ENCODE measurements at places on chromosomes 1 and 21. TPM values are rescaled to one million over a fixed set of nuclear protein-coding genes. Genes with fewer than 3 reads are reported as not detected.

DNA sequence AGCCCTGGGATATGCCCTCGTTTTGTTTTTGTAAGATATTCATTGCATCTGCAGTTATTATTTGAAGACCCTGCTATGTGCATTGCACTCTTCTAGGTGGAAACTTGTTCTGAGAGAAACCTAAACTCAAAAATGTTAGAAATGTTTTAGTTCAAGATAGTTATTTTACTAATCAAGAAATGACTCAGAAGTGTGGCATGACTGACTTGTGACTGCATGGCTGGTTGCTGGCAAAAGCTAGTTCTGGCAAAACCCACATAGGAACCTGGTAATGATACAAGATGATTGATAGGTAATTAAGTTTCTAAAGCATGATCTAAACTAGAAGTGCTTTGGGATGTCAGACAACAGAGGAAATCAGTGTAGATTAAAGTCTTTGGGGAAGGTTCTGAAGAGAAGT lies 33.8 kb upstream of the NFASC start:
- DNase-seq = no peak

DNA sequence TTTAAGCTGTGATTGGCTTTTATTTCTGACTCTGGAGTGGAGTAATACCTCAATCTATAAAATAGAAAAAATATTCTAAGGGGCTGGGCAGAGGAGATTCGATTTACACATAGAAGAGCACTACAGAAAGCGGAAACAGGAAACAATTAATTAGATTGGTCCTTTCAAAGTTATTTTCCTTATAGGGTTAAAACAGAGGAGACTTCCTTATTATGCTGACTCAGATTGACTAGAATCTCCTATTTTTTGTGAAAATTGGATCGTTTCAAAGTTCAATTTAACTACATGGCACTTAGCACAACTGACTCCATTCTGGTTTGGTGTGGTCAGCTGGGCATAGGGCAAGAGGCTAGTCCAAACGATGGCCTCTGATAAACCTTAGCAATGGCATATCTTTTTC lies 48.3 kb upstream of the NCAM2 start:
- DNase-seq = no peak

DNA sequence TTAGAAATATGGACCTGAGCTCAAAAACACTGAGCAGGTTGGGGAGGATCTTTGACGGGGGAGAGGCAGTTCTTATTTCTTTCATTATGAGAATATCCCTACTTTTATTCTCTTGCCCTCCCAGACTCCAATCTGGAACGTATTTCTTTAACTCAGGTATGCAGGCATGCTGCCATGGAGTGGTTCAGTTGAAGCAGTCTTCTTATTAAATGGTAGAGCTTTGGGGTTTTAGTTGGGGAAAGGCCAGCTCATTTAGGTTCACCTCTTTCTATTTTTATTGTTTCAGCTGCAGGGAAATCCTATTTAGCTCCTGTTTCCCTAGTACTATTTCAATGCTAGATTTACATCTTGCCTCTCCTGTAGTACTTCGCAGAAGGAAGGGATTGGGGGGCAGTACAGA lies 198.9 kb downstream of the TTLL7 start:
- no peak for DNase-seq

DNA sequence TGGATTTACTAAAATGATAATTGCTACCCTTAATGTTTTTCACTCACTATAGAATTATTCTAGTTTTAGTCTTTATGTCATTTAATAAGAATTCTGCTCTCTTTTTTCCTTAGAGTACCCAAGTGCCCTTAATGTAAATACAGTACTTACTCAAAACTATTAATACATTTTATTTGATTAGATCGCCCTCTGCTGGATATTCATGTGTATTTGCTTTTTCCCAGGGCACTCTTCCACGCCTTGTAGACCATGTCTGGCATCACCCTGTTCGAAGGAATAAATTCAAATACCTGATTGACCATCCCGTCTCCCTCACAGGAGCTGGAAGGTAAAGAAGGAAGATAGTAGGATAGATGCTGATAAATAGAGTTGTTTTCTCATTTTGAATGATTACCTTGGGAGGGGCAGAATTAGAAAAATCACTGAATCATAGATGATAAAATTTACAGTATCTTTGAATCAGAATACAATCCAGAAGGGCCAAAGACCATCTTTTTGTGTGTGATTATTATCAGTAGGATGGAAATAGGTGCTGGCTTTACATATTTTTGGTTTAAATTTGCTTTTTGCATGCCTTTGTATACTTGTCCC lies 4.1 kb downstream of the AXDND1 start:
- no peak for DNase-seq

DNA sequence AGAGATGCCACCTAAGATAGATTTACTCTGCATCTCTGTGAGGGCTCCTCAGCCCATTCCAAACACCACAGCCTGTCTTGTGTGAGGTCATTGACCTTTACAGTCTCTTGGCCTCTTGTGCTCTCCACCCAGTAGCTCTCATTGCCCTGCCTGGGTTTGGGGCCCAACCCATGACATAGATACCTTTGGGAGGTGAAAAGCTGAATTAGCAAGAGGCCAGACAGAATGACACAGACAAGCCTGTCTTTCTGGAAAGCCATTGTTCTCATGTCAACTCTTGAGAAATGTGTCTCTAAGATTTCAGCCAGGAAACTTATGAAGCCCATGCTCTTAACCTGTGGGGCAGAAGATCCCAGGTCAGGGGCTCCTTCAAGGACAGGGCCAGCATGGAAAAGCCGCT lies 18.4 kb upstream of the F3 start:
- no peak for DNase-seq

GRCh38 chr1:234962340-234962989 lies 166.2 kb downstream of the TOMM20 start:
- DNase-seq = no peak

GRCh38 chr1:41366455-41367287 lies 5.4 kb downstream of the FOXO6 start:
- DNase-seq = peak; percentile 73

DNA sequence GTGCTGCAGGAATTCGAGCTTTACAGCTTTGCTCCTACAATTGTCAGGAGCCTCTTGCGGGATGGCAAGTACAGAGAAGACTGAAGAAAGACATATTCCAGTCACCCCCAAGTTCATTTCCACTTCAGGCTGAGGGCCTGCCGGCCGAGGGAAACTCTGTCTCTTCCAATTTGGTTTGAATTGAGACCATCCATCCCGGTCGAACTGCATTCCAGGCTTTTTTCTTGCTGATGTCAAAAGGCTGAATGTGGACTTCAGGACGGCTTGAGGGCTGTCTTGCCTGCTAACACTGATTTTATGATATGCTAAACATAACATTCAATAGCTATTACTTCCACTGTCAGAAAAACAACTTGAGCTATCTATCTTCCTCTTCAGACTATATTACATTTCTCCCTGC lies 79.8 kb upstream of the PLXNA2 start:
- no peak for DNase-seq

DNA sequence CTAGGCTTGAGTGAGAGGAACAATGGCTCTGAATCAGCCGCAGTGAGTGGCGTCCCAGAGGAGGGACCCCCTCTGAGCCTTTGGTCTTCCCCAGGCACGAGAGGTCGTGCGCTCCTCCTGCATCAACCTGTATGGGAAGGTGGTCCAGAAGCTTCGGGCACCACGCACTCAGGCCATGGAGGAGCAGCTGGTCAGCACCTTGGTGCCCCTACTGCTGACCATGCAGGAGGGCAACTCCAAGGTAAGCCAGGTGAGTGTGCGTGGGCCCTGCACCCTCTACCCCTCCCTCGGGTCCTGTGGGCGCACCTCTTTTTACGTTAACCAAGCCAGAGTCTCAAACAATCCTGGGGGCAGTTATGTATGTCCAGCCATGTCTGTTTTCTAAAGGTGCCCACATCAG lies 13.7 kb upstream of the TTC4 start:
- no peak for DNase-seq

- DNase-seq = peak; percentile 78
These were observed 2.2 kb upstream of the RUNX3 start for GRCh38 chr1:24932284-24932683.

DNA sequence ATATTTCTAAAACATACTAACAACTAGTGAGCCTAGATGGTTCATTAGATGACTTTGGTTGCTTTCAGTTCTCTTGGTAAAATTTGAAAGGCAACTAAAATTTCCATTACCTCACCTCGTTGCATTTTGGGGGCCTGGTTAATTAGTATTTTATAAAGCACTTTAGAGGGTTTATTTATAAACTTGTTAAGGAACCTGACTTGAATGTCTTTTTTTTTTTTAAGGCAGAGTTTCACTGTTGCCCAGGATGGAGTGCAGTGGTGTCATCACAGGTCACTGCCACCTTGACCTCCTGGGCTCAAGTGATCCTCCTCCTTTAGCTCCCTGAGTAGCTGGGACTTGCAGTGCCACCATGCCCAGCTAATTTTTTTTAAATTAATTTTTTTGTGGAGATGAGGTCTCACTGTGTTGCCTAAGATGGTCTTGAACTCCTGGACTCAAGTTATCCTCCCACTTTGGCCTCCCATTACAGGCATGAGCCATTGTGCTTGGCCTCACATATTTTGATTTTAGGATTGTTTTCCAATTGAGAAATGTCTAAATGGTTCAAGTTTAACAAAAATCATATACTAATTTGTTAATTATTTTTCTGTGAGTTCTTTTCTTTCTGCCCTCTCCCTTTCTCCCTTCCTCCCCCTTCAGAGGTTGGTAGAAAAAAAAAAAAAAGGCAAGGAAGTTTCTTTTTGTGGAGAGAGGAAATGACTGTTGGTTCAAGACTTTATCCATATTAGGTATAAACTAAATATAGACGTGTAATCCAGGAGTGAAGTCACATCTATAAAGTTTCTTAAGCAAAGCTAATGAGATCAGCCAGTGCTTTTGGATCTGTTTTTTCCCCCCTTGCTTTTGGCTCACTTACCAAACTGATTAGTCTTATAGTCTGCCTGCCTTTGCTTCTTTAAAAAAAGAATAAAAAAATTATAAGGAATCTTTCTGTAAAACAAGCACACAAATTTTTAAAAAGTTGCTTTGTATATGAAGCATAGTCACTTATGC lies 24.7 kb downstream of the CLIC4 start:
- DNase-seq = no peak

DNA sequence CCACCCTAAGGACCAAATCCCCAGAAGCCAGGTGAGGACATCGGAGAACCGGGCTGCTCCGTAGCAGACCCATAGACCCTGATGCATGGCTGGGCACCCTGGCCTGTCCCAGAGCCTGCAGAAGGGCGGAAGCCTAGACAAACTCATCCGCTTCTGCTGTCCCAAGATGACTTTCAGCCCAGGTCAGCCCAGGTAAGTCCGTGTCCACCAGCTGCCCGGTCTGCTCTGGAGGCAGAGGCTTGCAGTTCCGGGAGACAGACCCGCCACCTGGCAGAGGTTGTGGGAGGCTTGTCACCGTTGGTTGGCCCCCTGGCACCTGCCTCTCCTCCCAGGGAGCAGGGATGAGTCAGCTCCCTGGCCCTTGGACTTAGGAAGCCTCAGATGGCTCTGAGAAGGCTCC lies 22.8 kb upstream of the POFUT2 start:
- peak; percentile 60 for DNase-seq

Gene CFHR5
- not detected for total RNA-seq

DNA sequence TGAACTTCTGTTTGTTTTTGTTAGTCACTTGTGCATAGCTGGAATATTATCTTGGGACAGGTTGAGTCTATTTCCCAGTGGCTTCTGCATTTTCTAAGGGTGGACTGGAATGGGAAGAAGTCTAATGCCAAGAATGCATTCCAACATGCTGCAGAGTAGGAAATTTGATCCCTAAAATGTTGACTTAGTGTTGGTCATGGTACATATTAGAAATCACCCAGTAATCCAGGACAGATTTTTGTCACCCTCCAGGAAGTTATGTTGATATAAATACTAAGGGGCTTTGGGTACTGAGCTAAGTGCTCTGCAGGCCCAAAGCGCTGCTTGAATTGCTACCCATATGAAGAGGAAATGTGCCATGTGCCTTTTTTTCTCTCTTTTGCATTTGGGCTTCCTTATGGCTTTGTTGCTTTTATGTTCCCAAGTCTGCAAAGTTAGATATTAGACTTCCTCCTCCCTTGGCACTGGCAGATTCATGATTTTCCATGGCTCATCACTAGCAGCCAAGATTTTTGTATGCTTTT lies 10.0 kb downstream of the ARID1A start:
- no peak for DNase-seq

DNA sequence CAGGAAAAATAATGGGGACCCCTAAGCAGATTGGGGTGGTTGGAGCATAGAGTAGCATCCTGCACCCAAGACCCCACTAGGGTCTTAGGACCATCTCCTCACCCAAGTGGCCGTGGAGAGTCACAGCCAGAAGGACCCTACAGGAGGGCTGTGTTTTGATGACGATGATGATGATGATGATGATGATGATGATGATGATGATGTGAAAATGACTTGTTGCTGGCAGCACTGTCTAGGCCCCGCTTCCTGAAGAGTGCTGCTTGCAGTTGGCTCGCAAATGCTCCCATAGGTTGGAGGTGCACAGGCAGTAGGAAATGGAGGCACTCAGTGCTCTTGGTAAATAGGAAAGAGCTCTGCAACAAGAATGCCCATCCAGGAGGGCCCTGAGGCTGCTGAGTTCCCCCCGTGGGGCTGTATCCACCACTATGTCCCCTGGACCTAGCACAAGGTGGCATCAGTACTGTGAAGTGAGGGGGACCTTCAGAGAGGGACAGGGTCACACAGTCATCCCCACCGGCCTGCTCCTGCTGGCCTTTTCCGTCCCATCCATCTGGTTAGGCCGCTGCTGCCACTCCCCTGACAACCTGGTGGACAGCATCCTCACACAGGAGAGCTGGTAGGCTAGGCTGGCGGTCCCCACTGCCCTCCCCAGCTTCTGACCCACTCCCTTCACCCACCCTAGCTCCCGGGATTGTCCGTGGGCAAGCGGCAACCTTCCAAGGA lies 139.6 kb downstream of the FOXD2 start:
- no peak for DNase-seq

- DNase-seq = no peak
These were observed 130.8 kb downstream of the BEND5 start for GRCh38 chr1:48645883-48646282.

Gene PRUNE1
- 18.3 TPM for total RNA-seq

- no peak for DNase-seq
These were observed 54.2 kb downstream of the SYT2 start for GRCh38 chr1:202656057-202656456.

Gene RIPPLY3
- total RNA-seq = not detected

DNA sequence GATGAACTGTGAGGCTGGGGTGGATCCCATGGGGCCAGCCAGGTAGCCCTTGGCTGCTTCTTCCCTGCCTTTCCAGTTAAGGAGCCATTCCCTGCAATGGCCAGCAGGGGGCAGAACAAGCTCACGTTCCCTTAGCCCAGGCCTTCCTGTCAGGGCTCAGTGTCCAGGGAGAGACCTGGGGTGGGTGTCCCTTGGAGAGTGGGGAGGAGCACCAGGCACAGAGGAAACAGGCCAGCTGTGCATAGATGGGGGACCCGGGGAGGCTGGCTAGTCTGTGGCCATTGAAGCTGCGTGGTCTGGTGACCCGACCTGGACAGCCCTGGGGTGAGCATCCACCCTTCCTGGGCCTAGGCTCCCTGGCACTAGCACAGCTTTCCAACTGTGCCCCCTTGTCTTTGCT lies 13.2 kb upstream of the EPS8L3 start:
- peak; percentile 84 for DNase-seq

Gene RIIAD1
- total RNA-seq = not detected

Gene CFAP57
- total RNA-seq = 0.17 TPM

Gene BTBD8
- total RNA-seq = 5.1 TPM

- no peak for DNase-seq
These were observed 125.8 kb downstream of the PLPP3 start for GRCh38 chr1:56453417-56454078.

- DNase-seq = no peak
These were observed 39.9 kb upstream of the SLC16A1 start for GRCh38 chr1:112995890-112996289.

- no peak for DNase-seq
These were observed 508.8 kb upstream of the CAMK1G start for GRCh38 chr1:209074575-209075250.

Gene FCRL1
- total RNA-seq = 1.4 TPM

- no peak for DNase-seq
These were observed 47.1 kb upstream of the ETS2 start for GRCh38 chr21:38758501-38759214.

All from upper lobe of right lung (tissue), 1 donor.